ENCODE measurements at places on chromosomes 7 and 10.

GRCh38 chr10:76141376-76141775 is 710.0 kb downstream of the LRMDA start:
- no peak for DNase-seq

GRCh38 chr10:12835709-12836108 is 165.8 kb downstream of the CCDC3 start:
- no peak for DNase-seq

DNA sequence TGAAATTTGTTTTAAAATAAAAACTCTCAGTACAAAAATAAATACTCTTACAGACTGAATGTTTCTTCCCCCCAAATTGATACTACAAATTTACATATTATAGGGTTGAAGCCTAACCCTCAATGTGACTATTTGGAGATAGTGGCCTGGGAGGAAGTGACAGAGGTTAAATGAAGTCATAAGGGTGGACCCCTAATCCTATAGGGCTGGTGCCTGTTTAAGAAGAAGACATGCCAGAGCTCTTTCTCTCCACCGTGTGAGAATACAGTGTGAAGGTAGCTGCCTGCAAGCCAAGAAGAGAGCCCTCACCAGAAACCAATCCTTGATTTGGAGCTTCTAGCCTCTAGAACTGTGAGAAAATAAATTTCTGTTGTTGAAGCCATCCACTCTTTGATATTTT is 67.6 kb downstream of the MCU start:
- no peak for DNase-seq

DNA sequence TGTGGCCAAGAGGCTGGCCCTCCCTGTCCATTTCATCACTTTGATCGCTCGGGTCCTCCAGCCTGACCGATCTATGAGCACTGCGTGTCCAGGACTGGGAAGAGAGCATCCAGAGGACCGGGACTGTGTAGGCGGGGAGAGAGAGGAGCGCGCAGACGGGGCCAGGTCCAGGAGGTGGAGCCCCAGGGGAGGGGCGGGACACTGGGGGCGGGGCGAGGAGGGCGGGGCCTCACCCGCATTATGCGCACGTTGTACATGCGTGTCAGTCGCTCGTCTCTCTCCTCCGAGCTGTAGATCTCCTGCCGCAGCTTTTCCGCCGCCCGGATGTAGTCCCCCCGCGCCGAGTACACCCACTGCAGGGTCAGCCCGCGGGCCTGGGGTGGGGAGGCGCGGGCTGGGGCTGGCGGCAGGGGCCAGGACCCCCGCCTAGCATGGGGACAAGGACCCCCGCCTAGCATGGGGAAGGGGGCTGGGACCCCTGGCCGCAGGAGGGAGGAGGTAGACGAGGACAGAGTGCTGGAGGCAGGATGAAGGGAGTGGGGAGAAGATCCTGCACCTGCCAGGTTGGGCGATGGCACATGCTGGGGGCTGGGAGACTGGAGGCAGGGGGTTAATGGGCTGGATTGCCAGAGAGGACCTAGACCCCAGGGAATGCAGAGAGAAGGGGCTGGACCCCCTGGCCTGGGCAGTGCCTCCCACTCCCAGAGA is 14.3 kb downstream of the MOSPD3 start:
- peak; percentile 62 for DNase-seq

- DNase-seq, result no peak
Observed at GRCh38 chr10:23499372-23500132, 60.7 kb downstream of the OTUD1 start.

- no peak for DNase-seq
Observed at GRCh38 chr7:125391921-125392320, 462.3 kb upstream of the POT1 start.

GRCh38 chr10:63491588-63492316 is 26.0 kb upstream of the JMJD1C start:
- DNase-seq, result no peak

DNA sequence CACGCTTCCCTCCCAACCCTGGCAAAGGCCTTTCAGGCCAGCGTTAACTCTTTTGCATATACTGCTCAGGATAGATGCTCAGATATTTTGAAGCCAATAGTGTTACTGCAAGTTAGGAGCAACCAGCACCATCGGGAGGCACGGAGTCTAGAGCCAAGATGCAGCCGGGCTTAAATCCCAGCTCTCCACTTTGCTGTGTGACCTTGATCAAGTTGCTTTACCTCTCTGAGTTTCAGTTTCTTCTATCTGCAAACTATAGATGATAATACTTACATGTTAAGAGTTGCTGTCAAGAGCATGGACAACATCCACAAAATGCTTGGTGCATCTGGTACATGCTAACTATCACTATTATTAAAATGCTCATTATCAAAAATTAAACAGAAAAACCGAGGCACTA is 45.4 kb upstream of the C7orf33 start:
- no peak for DNase-seq

DNA sequence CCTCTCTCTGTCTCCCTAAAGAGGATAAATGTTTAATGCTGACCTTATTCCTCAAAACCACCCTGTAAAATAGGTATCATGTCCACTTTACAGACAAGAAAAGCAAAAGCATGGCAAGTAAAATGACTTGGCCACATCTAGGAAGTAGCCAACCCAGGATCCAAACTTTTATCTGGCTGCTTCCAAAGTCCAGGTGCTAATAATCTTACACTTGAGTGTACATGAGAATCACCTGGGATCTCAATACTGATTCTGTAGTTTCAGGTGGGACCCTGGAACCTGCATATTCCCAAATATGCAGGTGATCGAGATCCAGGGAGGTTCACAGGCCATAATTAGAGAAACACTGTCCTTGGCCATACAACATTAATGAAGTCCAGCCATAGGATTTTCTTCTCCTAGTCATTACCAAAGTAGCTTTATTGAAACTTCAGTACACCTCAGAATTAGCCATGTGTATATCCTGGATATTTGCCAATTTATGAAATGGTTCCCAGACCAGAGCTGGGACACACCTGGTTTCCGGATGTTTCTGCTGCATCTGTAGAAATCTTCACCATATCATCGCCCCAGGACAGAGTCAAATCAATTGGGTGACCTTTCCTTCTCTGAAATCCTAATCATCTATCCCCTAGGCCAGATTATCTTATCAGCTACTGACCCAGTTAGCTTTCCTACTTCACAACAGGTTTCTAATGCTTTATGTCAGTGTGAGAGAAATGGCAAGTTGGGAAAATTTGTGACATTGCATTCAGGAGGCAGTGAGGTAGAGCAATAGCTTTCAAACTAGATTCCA is 119.1 kb upstream of the KMT2E start:
- DNase-seq, result no peak

DNA sequence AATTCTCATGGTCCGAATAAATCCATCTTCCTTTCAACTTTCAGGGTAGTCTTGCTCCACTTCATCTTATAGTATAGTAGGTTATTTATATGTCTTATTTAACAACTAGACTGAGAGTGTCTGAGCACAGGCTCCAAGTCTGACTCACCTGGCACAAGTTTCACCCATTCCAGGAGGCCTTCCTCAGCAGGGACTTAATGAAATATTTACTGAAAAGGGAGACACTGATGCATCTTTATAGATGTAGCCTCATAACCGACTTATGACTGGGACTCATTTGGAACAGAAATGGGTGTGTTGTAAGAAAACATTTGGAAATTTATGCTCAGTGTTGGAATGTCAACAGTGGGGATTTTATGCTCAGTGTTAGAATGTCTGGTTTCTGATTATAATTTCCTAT is 59.9 kb downstream of the CH25H start:
- DNase-seq, result no peak

GRCh38 chr10:71079761-71080380 is 132.5 kb upstream of the UNC5B start:
- DNase-seq, result no peak

DNA sequence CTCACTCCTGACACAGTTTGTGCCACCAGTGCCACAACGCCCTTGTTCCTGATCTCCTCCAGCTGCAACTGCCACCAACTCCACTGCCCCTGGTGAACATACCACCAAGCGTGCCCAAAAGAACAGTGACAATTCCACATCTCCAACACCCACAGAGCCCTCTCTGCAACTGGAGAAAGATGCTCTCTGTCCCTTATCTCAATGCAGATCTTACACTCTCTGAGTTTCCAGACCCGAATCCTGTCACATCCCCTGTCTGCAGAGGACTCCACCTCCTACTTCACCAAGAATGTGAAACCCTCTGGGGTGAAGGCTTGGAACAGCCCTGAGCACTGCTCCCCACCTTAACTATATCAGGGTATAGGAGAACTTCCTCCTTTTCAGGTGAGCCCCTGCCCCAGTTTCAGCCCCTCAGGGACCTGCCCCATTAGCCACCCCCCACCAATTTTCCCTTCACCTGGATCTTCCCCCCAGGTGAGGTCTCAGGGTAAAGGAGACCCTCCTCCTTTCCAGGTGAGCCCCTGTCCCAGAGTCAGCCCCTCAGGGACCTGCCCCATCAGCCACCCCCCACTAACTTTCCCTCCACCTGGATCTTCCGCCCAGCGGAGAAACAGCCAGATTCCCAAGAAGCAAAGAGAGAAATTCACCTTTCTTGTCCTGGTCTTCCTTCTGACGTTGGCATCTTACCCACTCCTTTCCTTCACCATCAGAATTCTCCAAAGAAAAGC is 55.0 kb downstream of the CPXM2 start:
- no peak for DNase-seq

DNA sequence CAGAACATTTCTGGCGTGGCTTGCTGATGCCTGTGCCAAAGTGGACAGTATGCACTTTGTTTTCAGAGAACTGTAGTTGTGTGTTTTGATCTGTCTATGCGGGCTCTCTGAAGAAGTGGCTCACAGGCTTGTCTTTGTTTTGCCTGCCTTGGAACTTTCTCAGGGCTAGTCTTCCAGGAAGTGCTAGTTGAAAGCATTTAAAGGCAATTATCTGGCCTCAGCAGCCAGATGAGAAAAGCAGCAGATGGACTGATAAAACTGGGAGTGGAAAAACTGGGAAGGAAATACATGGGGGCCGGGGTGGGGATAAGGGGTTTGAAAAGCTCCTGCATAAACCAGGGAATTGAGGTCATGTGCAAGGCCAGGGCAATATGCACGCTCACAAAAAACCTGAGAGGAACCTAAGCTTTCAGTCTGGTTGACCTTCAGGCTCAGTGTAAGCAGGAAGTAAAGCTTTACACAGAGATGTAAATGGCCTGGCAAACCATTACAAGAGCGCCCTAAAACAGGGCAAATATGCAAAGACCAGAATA is 94.5 kb downstream of the ZNF33B start:
- no peak for DNase-seq

DNA sequence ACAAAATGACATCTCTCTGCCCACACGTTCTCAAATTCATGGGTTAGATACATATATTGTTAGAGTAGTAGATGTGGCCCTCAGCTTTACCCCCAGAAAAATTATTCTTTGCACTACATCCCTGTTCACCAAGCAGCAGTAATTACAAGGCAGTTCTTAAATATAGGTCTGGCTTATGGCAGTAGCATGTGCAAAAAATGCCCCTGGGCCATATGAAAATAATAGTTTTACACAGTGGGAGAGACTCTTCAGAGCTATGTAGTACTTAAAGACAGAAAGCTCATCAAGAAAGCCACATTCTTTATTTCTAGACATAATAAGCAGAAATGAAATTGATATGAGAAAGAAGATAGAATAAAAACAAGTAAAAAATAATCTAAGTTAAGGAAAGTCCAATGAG is 196.3 kb upstream of the FOXP2 start:
- no peak for DNase-seq

DNA sequence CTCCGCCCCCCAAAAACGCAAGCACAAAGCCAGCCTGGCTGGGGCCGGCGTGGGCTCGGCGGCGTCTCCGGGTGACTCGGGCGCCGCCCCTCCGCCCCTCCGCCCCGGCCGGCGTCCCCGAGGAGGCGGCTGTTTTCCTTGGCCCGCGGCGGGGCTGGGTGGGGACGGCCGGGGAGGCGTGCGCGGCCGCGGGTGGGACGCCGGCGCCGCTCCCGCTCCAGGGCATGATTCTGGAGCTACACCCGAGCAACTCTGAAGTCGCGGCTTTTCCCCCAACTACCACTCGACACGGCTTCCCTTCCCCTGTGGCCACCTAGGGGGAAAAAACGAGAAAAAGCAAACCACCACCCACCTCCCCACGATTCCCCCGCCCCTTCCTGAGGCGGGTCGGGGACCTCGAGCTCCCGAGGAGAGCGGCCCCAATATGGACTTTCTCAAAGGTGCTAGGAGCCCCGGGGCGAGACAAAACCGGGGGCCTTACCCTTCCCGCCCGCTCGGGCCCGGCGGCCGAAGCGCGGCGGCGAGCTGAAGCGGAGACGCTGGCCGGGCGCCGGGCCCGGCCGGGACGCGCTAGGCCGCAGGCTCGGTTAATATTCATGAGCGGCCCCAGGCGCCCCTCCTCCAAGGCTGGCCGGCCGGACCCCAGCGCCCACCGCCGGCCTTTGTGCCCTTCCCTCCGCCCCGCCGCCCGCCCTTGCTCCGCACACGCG is 856 bp downstream of the ARHGAP21 start:
- DNase-seq, result no peak

DNA sequence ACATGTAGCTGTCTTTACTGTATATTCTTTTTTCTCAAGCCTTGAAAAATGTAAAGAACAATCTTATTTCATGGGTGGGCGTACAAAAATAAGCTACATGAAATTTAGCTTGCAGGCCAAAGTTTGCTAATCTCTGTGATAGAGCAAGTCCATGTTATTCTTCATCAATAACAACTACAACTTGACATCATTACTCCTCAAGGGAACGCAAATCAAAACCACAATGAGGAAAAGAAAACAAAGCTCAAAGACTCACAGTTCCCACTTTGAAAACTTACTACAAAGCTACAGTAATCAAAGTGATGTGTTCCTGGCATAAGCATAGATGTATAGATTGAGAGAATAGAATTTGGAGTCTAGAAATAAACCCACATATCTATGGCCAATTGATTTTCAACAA is 62.5 kb downstream of the GNA12 start:
- DNase-seq, result no peak

Data from stimulated activated CD4-positive, alpha-beta T cell treated with anti-CD3 and anti-CD28 coated beads, Interleukin-1b, Interleukin-23, amount 100 ng/mL, for 24 hours (primary cell).